ENCODE measurements at places on chromosomes 13 and 19. TPM values are rescaled to one million over a fixed set of nuclear protein-coding genes. Genes with fewer than 3 reads are reported as not detected.

DNA sequence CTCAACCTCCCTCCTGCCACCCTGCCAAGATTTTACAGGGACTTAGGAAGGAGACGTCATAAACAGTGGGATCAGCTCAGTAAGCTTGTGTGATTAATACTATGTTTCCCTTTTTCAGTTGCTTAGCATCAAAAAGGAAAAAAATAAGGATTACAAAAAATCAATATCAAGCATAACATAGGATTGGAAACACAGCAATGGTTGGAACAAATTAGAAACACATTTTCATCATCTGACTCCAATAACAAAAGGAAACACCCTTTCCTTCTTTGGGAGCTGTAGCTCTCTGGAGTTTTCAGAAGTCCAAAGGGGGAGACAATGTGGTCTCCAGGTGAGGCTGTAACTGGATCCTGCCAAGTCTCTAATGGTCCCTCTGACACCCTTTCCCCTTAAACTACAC lies 233.4 kb downstream of the B3GLCT start:
- no peak overlapping the region for H3K27ac ChIP-seq
- H3K36me3 ChIP-seq: no peaks in the 10 kb centered on the region

GRCh38 chr13:106145997-106146864 lies 389.2 kb downstream of the EFNB2 start:
- peak; percentile 57 for DNase-seq
- H3K27me3 ChIP-seq: no peaks in the 10 kb centered on the region
- peaks cover 5% of the 10 kb centered on the region for H3K4me1 ChIP-seq
- peak overlapping the region; percentile 31 for H3K27ac ChIP-seq
- H3K36me3 ChIP-seq: no peaks in the 10 kb centered on the region
- H3K4me3 ChIP-seq: no peak overlapping the region

DNA sequence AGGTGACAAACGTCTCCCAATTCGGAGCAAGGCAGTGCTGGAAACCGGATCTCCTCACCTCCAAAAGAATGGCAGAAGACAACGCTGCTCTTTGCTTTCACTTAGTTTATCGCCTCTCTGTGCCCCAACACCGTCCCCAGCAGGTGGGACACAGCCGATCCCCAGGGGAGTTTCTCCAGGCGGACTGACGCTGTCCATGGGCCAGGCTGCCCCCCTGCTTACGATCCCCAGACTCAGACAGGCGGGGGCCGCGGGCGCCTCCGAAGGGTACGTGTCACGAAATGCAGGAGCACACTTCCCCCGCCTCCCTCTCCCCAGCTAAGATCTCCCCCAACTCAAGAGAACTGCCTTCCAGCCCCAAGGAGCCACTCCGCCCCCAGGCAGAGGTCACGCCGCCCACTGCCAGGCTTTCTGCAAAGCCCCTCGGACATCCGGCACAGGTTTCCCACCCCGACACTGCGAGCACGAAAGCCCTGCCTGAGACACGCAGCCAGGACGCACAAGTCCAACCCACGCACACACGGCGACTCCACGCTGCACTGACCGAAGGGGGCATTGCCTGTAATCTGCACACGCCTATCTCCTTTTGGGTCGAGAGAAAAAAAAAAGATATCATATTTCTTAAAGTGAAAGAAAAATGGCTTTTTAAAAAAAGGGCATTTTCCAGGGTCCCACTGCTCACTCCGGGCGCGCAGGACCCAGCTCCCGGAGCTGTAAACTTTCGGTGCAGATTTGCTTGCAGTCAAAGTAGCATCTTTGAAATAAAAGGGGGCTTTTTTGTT lies 2.0 kb downstream of the SPRY2 start:
- peaks cover 37% of the 10 kb centered on the region for H3K4me1 ChIP-seq
- peak overlapping the region; percentile 96 for H3K27ac ChIP-seq
- H3K27me3 ChIP-seq: no peaks in the 10 kb centered on the region
- H3K4me3 ChIP-seq: peak overlapping the region; percentile 90
- DNase-seq: peak; percentile 93

- no peak overlapping the region for H3K4me3 ChIP-seq
- H3K27me3 ChIP-seq: peaks cover 74% of the 10 kb centered on the region
- H3K4me1 ChIP-seq: peaks cover 20% of the 10 kb centered on the region
- no peak overlapping the region for H3K27ac ChIP-seq
- no peaks in the 10 kb centered on the region for H3K36me3 ChIP-seq
These were observed 8.1 kb downstream of the URAD start for GRCh38 chr13:27980280-27980998.

- no peak for DNase-seq
- no peak overlapping the region for H3K4me3 ChIP-seq
- no peaks in the 10 kb centered on the region for H3K27me3 ChIP-seq
- no peaks in the 10 kb centered on the region for H3K36me3 ChIP-seq
- H3K27ac ChIP-seq: no peak overlapping the region
- no peaks in the 10 kb centered on the region for H3K4me1 ChIP-seq
These were observed 619.2 kb upstream of the SGCG start for GRCh38 chr13:22561581-22561980.

- H3K27me3 ChIP-seq: no peaks in the 10 kb centered on the region
- no peak for DNase-seq
- H3K27ac ChIP-seq: no peak overlapping the region
- no peak overlapping the region for H3K4me3 ChIP-seq
- H3K36me3 ChIP-seq: peaks cover 10% of the 10 kb centered on the region
These were observed 37.1 kb downstream of the ANKRD10 start for GRCh38 chr13:110877737-110878258.

- no peak overlapping the region for H3K4me3 ChIP-seq
- DNase-seq: no peak
- H3K27me3 ChIP-seq: no peaks in the 10 kb centered on the region
- peaks cover 17% of the 10 kb centered on the region for H3K36me3 ChIP-seq
- H3K4me1 ChIP-seq: peaks cover 2% of the 10 kb centered on the region
These were observed 24.2 kb downstream of the EPN1 start for GRCh38 chr19:55699221-55699620.

GRCh38 chr19:35816262-35816661 lies 3.6 kb upstream of the PRODH2 start:
- no peaks in the 10 kb centered on the region for H3K27me3 ChIP-seq
- H3K4me1 ChIP-seq: no peaks in the 10 kb centered on the region
- no peak overlapping the region for H3K27ac ChIP-seq
- no peak for DNase-seq
- H3K36me3 ChIP-seq: no peaks in the 10 kb centered on the region

- no peak overlapping the region for H3K4me3 ChIP-seq
- H3K36me3 ChIP-seq: no peaks in the 10 kb centered on the region
- H3K27ac ChIP-seq: no peak overlapping the region
- no peaks in the 10 kb centered on the region for H3K27me3 ChIP-seq
- DNase-seq: no peak
These were observed 178.3 kb downstream of the EFNB2 start for GRCh38 chr13:106357198-106357597.

DNA sequence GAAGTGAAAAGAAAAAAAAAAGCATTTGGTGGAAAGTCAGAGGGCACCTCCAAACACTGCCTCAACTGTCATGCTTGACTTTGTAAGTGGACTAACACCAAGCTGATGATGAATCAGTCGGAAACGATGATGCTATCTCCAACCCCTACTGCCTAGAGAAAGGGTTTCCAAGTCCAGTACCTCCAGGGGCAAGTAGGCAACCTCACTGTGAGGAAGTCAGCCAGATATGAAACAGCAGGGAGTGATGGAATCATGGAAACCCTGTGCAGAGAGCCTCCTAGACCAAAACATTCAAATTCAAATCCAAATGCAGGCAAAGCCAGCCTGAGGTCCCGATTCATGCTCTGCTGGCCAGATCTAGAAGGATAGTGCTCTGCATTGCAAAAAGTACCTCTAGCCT lies 100.9 kb upstream of the SERP2 start:
- no peak overlapping the region for H3K4me3 ChIP-seq
- H3K4me1 ChIP-seq: peaks cover 35% of the 10 kb centered on the region
- H3K36me3 ChIP-seq: no peaks in the 10 kb centered on the region
- H3K27ac ChIP-seq: no peak overlapping the region
- no peak for DNase-seq

DNA sequence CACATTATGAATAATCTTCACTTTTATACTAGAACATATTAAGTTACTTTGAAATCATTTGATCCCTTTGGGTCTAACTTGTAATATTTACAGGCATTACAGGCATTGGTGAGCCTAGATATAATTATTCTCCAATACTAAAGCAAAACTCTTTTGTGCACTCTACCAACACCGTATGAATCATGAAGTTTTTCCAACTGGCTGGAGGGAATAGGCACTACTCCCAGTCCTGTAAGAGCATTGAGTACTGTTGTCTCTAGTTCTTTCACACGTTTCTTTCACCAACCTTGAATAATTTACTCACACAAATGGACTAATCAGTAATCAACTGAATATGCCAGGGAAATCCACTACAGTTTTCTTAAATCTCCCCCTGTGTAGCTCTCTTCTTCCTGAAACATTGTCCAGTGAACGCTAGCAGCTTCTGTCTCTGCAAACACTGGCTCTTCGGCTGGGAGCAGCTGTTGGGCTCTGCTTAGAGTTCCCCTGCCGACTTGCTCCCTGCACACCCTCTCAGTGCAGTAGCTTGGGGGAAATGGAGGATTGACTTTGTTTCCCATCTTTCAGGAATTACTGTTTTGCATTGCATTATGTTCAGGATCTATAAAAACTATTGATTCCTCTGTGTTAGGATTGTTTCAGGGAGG lies 476.7 kb downstream of the RFC3 start:
- no peaks in the 10 kb centered on the region for H3K36me3 ChIP-seq
- H3K27ac ChIP-seq: no peak overlapping the region
- no peak overlapping the region for H3K4me3 ChIP-seq
- no peaks in the 10 kb centered on the region for H3K4me1 ChIP-seq

DNA sequence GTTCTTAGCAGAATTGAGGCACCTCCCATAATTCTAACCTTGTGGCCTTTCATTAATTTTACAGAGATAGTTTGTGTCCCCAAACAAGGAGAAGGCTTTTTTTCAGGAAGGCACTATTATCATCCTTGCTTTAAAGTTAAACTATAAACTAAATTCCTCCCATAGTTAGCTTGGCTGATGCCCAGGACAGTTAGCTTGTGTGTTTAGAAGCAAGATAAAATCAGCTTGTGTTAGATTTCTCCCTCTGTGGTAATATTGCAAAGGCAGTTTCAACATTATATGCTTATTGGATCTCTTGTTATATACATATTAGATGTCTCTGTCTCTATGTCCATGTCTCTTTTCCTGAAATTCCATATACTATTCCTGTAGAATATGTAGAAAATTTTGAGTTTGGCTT lies 342.7 kb downstream of the TBC1D4 start:
- no peak for DNase-seq
- H3K27ac ChIP-seq: no peak overlapping the region
- no peak overlapping the region for H3K4me3 ChIP-seq
- H3K27me3 ChIP-seq: no peaks in the 10 kb centered on the region
- no peaks in the 10 kb centered on the region for H3K36me3 ChIP-seq
- H3K4me1 ChIP-seq: no peaks in the 10 kb centered on the region

GRCh38 chr13:60411983-60412382 lies 15.0 kb downstream of the TDRD3 start:
- H3K27ac ChIP-seq: no peak overlapping the region
- no peak overlapping the region for H3K4me3 ChIP-seq
- no peaks in the 10 kb centered on the region for H3K27me3 ChIP-seq
- no peak for DNase-seq
- peaks cover 10% of the 10 kb centered on the region for H3K4me1 ChIP-seq
- H3K36me3 ChIP-seq: no peaks in the 10 kb centered on the region

DNA sequence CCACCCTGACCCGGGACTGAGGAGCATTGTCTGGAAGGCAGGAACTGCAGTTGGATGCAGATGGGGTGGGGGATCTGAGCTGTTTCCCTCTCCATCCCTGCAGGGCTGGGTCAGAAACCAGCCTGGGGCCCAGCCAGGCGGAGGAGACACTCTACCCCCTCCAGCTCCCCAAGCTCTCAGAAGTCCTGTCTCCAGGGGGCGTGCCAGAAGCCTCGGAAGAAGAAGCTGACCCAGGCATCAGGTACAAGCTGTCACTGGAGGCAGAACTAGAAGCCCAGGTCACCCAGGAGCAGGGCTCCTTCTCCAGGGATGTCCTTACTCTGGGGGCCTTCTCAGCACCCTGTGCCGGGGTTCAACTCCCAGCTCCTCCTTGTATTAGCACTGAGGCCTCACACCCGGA lies 15.5 kb downstream of the SIX5 start:
- DNase-seq: no peak
- no peaks in the 10 kb centered on the region for H3K27me3 ChIP-seq
- no peaks in the 10 kb centered on the region for H3K4me1 ChIP-seq

- no peaks in the 10 kb centered on the region for H3K27me3 ChIP-seq
- no peaks in the 10 kb centered on the region for H3K4me1 ChIP-seq
These were observed 124.5 kb downstream of the FLT1 start for GRCh38 chr13:28370448-28370847.

DNA sequence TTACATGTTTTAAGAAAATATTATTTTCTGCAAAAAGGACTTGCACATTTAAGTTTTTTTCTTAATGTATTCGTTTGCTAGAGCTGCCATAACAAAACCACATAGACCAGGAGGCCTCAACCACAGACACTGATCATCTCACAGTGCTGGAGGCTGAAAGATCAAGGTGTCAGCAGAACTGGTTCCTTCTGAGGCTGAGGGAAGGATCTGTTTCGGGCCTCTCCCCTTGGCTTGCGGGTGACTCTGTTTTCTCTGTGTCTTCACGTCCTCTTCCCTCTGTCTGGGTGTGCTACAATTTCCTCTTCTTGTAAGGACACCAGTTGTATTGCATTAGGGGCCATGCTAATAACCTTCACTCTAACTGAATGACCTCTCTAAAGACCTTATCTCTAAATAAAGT lies 364.2 kb downstream of the IRS2 start:
- H3K36me3 ChIP-seq: no peaks in the 10 kb centered on the region
- no peak for DNase-seq
- H3K4me1 ChIP-seq: no peaks in the 10 kb centered on the region
- no peaks in the 10 kb centered on the region for H3K27me3 ChIP-seq

GRCh38 chr19:56125806-56126590 lies 4.9 kb upstream of the ZNF787 start:
- no peaks in the 10 kb centered on the region for H3K36me3 ChIP-seq
- H3K4me3 ChIP-seq: no peak overlapping the region
- no peak overlapping the region for H3K27ac ChIP-seq
- DNase-seq: no peak

- H3K4me1 ChIP-seq: no peaks in the 10 kb centered on the region
- no peaks in the 10 kb centered on the region for H3K36me3 ChIP-seq
- no peak overlapping the region for H3K27ac ChIP-seq
- no peak for DNase-seq
These were observed 175.0 kb downstream of the URI1 start for GRCh38 chr19:30116984-30117555.

GRCh38 chr19:4688587-4688986 lies 18.4 kb upstream of the MYDGF start:
- peaks cover 94% of the 10 kb centered on the region for H3K36me3 ChIP-seq
- no peak overlapping the region for H3K4me3 ChIP-seq
- no peaks in the 10 kb centered on the region for H3K27me3 ChIP-seq
- H3K4me1 ChIP-seq: peaks cover 8% of the 10 kb centered on the region
- H3K27ac ChIP-seq: no peak overlapping the region

- peaks cover 19% of the 10 kb centered on the region for H3K4me1 ChIP-seq
- no peaks in the 10 kb centered on the region for H3K27me3 ChIP-seq
- H3K36me3 ChIP-seq: no peaks in the 10 kb centered on the region
- H3K27ac ChIP-seq: peak overlapping the region; percentile 32
These were observed 629 bp upstream of the LRRC63 start for GRCh38 chr13:46211116-46211482.

GRIK5 gene
- total RNA-seq: 2.7 TPM

KIR3DL1 gene
- not detected for total RNA-seq

SEMA6B gene
- total RNA-seq: 33.1 TPM

ZNF253 gene
- 14.7 TPM for total RNA-seq

ZNF749 gene
- total RNA-seq: 6.9 TPM

MCEMP1 gene
- total RNA-seq: 155 TPM

UPK1A gene
- total RNA-seq: not detected

ZNF497 gene
- total RNA-seq: 1.5 TPM

ZNF225 gene
- 5.0 TPM for total RNA-seq

RYR1 gene
- 4.1 TPM for total RNA-seq

ZNF850 gene
- 3.0 TPM for total RNA-seq

ZNF135 gene
- total RNA-seq: 2.9 TPM

SPART gene
- 33.8 TPM for total RNA-seq

EID2B gene
- 1.7 TPM for total RNA-seq

ZFR2 gene
- 0.30 TPM for total RNA-seq

DUS3L gene
- 47.1 TPM for total RNA-seq

Measured in upper lobe of left lung (tissue), 6 donors.